ENCODE measurements at places on chromosomes 11 and 22.
A peak's percentile ranks its signal among the peaks of the same experiment; 100 is the strongest.

GRCh38 chr11:11444027-11444803, 91.2 kb upstream of the CSNK2A3 start:
- DNase-seq, result no peak

- no peak for DNase-seq
Measured at GRCh38 chr11:46694072-46694471, 6.3 kb downstream of the ARHGAP1 start.

DNA sequence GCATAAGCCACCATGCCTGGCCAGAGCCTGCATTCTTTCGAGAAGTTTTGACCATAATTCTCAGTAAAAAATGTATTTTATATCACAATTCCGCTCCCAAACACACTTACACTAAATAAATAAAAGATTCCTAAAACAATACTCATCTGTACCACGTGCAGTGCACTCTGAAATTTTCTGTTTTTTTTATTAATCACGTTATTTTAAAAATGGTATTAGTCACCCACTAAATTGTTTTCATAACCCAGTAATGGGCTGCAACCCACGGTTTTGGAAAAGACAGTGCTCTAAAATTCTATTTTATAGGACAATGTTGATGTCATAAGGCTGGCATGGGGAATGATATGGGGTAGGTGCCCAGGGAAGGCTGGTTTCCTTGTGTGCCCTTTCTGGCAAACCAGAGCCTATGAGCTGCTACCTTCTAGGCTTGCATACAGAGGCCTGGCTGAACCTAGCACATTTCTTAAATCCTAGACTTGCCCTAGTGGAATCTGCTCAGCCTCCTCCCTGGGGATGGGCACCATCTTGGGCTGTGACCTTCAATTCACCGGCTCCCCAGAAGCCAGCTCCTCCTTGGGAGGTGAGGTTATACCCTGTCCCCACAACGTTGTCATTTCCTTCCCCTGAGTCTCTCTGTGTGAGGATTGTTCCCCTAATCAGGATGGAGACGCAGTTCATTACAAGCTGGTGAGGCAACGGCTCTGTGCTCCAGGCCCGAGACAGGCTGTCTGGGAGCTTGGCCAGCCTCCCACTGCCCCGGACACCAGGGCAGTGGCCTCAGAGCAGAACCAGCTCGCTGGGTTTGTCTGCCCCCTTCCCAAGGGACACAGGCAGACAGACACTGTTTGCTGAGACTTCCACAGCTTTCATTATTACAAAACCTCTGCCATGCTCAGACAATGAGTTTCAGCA, 116.5 kb upstream of the NAV2 start:
- no peak for DNase-seq

GRCh38 chr11:93498641-93499040, 44.5 kb downstream of the SMCO4 start:
- DNase-seq, result no peak

GRCh38 chr22:46075764-46076531, 74.4 kb upstream of the PPARA start:
- no peak for DNase-seq

- no peak for DNase-seq
Measured at GRCh38 chr22:34490886-34491285, 570.6 kb upstream of the LARGE1 start.

DNA sequence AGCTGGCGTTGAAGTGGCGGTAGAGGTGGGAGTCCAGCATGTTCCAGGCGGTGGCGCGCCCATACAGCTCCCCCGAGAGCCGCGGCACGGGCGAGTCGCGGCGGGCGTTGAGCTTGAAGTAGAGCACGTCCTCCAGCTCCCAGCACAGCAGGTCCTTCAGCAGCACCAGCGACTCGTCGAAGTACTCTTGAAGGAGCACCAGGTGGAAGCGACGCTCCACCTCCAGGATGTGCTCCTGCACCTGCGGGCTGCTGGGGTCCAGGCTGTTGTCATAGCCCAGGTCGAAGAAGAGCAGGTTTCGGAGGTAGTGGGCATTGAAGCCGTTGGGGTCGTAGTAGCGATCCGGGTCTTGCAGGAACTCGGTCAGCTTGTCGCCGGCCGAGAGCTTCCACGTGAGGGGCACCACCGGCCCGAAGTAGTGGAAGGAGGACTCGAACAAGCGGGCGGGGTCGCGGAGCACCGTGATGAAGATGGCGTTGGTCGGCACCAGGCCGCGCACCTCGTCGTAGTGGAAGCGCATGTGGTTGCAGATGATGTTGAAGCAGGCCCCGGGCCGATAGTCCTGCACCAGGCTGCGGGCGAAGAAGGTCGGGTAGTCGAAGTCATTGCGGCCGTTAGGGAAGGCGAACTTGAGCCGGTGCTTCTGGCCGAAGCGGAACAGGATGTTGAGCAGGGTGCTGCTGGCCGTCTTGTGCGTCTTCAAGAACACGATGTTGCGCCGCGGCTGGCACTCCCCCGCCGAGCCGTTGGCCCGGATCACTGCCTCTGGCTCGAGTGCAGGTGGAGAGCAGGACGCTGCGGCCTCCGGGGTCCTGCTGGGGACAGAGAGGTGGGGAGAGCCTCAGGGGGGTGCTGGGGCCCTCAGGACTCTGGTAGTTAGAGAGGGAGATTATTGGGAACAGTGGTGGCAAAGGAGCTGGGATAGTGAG, 9.0 kb upstream of the SEC14L6 start:
- no peak for DNase-seq

GRCh38 chr11:74460481-74461154, 6.7 kb downstream of the KCNE3 start:
- no peak for DNase-seq

- no peak for DNase-seq
Measured at GRCh38 chr22:26847816-26848215, 190.4 kb downstream of the MIAT start.

DNA sequence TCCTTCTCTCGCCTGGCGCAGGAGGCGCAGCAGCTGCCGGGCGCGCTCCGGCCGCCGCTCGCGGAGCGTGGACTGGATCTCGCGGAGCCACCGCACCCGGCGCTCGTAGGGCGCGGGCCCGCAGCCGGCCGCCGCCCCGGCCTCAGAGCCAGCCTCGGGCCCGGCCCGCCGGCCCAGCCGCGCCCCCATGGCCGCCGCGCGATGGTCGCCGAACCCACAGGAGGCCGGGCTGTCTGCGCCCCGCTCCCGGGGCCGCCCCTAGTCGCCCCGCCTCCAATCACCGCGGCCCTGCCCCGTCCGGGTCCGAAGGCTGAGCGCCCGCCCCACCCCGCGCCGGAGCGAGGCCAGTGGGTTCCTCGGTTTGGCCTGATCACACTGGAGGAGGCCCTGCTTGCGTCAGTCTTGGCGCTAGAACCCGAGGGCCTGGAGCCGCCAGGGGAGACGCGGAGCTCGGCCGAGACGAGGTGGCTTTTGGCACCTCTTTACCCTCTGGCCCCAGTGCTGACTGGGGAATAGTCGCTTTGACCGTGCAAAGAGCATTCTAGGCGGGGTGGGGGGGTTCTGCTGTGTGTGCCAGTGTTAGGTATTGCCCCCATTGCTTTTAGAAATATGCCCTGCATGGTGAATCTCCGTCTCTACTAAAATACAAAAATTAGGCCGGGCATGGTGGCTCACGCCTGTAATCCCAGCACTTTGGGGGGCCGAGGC, at the start of gene LRRC75B:
LRRC75B (minus strand) TSS at position 223 of the 708 bp plus-strand sequence; CDS start at position 189, 34 bp downstream.
- no peak for DNase-seq

GRCh38 chr22:23750714-23751440, at the start of gene ZNF70:
Gene ZNF70, minus strand, starts transcription at chr22:23751112. Its CDS starts 5,972 bp downstream, at chr22:23745140.
- peak; percentile 62 for DNase-seq

DNA sequence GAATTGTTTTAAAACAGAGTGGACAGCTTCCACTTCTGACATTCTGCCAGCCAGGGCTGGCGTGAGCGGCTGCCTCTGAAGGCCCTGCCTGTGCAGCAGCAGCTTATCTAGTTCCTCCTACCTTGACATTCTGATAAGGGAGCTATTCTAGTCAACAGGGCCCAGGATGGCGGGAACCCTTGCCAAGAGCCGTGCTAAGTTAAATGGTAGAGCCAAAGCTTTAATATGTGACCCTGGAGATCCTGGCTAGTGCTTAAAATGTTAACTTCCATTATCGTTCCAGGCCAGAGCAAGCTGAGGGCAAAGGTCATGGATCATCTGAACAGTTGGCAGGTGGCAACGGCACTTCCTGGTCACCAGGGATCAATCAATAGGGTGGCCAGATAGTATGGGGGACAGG, 3.5 kb downstream of the KCNJ5 start:
- DNase-seq, result no peak
